ENCODE measurements at places on chromosomes 7 and 10.
A peak's percentile ranks its signal among the peaks of the same experiment; 100 is the strongest.

DNA sequence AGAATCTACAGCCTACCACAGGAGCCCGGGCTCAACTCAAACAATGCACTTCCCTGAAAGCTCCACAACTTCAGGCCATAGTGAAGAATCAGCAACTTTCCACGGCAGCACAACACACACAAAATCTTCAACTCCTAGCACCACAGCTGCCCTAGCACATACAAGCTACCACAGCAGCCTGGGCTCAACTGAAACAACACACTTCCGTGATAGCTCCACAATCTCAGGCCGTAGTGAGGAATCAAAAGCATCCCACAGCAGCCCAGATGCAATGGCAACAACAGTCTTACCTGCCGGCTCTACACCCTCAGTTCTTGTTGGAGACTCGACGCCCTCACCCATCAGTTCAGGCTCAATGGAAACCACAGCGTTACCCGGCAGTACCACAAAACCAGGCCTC, 22.3 kb downstream of the MUC12 start:
- no peak for DNase-seq

DNA sequence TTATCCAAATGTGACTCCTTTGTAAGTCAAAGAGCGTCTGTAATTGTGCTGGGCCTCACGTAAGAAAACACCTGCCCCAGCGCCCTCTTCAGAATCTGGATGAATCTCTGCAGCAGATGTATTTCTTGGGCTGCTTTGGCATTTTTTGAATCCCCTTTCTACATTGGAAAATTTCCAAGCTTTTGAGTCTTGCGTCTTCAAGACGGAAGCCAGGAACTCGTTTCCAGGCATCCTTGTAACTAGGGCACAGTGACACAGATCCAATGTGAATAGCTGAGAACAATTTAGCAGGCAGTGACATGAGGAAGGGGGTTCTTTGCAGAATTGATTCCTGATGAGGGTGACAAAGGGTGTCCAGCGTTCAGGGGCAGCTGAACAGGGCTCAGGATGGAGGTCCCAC, 862.3 kb downstream of the TYW1 start:
- no peak for DNase-seq

DNA sequence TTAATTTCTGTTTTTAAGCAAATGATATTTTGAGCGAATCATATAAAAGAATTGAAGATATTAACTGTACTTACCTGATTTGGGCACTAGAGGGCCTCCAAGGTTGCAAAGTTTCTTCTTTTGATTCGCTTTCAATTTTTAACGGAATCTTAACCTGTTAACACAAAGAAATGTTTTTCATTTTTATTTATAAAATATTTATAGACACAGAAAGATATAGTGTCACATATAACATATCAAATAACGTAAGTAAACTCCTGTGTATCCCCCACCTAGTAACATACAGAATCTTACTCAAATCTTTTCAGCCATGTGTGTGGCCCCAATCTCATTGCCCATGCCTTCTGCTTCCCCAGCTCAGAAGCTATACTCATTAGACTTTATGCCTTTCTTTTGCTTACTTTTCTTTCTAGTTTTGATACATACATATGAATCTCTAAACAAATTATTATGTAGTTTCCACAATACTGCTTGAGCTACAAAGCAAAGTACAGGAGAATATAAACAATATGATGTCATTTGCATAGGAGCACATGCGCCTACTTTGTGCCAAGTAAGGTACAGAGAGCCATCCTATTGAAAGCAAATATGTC, 49.5 kb upstream of the ZPBP start:
- DNase-seq = no peak

- DNase-seq = no peak
Measured at GRCh38 chr10:123380491-123381085, 226.4 kb downstream of the BUB3 start.

- no peak for DNase-seq
Measured at GRCh38 chr10:63976538-63976937, 455.3 kb downstream of the REEP3 start.

DNA sequence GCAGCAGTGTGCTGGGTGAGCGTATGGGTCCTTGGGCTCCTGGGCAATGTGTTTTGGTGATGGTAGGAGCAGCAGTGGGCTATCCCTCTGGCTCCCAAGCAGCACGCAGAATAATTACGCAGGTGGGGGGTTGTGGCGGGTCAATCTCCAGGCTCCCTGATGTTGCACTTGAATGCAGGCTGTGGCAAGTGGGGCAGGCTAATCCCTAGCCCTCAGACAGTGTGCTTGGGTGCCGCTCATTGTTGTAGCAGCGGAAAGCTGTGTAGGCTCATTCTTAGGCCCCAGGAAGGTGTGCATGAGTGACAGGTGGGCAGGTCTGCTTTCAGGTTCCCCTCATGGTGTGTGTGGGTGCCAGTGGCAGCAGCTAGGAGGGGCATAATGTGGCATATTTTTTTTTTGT, 44.1 kb downstream of the LOXL4 start:
- DNase-seq = no peak

- DNase-seq = no peak
Measured at GRCh38 chr7:110317541-110318265, 773.2 kb upstream of the LRRN3 start.

- DNase-seq = no peak
Measured at GRCh38 chr10:72134785-72135767, 46.7 kb upstream of the SPOCK2 start.

- DNase-seq = no peak
Measured at GRCh38 chr10:5561704-5562645, 37.2 kb downstream of the CALML3 start.

DNA sequence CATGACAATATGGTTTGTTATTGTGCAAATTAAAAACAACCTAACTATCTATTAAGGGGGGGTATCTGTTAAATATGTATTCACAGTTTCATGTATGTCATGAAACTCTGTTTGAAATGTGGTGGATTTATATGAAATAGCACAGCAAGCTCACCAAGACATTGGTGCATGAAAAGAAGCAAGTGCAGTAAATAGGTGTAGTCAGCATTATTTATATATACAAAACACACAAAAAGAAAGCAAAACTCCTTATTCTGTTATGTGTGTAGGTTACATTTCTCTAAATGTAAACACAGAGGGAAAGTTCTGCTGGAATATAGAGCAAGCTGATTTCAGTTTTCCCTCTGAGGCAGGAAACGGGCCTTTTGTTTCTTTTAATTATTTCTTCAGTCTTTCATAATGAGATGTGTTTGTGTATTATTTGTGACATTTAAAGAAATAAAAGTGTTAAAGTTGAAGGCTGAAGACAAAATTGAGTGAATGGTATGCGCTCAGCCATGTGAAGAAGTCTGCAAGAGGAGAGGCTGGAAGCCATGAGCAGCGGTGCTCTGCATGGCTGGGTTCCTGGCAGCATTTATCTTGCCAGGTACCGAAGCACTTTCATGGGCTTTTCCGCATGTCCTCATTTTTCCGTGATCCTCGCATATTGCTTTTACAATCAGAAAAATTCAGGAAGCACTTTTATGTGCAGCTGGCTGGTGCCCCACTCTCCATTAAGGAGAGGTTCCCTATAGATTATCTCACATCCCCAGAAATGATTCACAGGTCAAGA, 38.5 kb downstream of the GRID1 start:
- DNase-seq = no peak

GRCh38 chr7:28272461-28272877, 91.9 kb upstream of the JAZF1 start:
- no peak for DNase-seq

DNA sequence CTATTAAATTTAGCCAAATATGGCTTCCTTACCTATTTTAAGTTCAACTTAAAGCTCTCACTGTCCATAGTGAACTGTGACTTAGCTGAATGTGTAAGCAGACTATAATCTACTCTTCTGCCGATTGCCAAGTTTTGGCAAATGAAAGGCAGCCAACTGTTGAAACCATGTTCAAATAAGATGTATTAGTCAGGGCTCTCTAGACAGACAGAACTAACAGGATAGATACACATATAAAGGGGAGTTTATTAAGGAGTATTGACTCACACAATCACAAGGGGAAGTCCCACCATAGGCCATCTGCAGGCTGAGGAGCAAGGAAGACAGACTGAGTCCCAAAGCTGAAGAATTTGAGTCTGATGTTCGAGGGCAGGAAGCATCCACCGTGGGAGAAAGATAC, 837.7 kb upstream of the AUTS2 start:
- no peak for DNase-seq

GRCh38 chr7:39417642-39418041, 148.6 kb upstream of the YAE1 start:
- DNase-seq = no peak

DNA sequence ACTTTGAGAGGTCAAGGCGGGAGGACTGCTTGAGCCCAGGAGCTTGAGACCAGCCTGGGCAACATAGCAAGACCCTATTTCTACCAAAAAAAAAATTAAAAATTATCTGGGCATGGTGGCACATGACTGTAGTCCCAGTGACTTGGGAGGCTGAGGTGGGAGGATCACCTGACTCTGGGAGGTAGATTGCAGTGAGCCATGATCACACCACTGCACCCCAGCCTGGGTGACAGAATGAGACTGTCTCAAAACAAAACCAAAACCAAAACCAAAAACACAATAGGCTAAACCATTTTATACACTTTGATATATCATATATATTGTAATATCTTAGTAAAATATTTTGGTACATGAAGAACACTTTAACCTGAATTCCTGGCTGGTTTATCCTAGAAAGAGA, 101.6 kb downstream of the RAPGEF5 start:
- no peak for DNase-seq

DNA sequence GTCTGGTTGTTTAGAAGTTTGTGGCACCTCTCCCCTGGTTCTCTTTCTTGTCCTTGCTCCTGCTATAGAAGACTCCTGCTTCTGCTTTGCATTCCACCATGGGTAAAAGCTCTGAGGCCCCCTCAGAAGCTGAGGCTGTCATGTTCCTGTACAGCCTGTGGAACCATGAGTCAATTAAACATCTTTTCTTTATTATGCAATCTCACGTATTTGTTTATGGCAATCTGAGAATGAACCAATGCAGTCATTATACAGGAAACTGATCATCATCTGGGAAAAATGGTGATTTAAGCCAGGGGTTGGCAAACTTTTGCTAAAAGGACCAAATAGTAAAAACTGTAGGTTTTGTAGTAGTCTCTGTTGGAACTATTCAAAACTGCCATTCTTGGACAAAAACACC, 175.4 kb downstream of the CSTF2T start:
- DNase-seq = peak; percentile 8

- no peak for DNase-seq
Measured at GRCh38 chr10:101182936-101183335, 46.3 kb downstream of the LBX1 start.

DNA sequence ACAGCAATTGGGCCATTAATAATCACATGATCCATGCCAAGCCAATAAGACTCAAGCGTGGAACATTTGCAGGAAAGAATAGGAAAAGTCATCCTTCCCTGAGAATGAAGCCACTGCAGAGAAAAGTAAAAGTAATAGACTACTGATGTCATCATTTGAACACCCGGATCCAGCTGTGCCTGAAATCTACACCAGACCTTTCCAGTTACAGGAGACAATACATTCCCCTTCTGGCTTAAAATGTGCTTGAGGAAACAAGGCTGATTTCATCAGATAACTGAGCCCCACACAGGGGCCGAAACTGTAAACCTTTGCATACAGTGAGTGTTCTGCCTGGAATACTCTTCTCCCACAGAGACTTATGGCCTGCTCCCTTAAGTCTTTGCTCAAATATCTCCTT, 232.8 kb downstream of the KCNMA1 start:
- no peak for DNase-seq

- no peak for DNase-seq
Measured at GRCh38 chr7:17086403-17086802, 204.6 kb upstream of the AGR3 start.

- no peak for DNase-seq
Measured at GRCh38 chr7:132248841-132249240, 327.4 kb downstream of the PLXNA4 start.

- no peak for DNase-seq
Measured at GRCh38 chr10:68109331-68109730, at the start of gene MYPN. MYPN (plus strand) TSS chr10:68109488; CDS start chr10:68121439, 11,951 bp downstream.

DNA sequence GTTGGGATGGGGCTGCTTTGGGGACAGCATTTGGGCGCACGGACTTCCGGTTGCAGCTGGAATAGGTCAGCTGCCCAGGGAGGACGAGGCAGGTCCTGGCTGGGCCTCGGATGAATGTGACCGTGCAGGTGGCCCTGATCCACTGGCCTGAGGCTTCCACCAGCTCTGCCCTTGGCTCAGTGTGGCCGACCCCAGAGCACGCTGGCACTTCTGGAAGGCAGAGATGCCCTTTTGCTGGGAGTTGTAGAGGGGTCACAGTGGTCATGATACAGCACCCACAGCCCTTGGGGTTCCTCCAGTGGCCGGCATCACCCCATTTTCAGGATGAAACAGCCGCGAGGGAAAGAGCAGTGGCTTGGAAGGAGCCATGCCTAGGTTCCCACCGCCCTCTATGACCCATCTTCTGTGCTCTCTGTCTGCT, 19.0 kb downstream of the ADCY1 start:
- DNase-seq = no peak

DNA sequence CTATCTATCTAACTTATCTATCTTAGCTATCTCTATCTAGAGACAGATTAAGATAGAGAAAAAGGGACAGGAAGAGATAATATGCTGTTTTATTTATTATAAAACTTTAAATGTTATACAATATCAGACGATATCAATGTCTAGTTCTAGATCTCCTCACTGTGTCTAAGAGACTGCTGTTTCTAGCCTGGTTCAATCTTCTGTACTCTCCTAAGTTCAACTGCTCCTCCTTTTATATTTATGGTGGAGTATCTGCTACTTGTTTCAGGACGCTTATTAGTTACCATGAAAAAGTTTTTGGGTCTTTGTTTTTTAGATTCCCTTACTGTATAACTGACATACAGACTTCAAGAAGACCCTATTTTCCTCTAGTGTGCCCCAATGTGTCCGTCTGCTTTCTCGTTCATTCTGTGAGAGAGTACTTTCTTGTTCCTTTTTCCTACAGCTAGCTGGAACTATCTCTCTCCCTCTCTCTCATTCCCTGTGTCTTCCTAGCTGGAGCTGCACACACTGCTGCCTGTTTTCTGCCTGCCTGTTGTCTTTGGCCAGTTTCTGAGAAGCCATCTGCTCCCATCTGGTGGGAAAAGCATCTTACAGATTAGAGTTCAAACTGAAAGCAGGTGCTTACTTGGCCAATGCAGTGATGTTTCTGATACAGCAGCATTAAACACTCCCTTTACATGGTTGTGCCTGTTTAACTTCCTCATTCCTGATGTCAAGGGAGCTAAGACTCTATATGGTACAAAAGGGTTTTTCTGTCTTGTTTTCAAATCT, 49.4 kb upstream of the ARL4A start:
- DNase-seq = no peak

DNA sequence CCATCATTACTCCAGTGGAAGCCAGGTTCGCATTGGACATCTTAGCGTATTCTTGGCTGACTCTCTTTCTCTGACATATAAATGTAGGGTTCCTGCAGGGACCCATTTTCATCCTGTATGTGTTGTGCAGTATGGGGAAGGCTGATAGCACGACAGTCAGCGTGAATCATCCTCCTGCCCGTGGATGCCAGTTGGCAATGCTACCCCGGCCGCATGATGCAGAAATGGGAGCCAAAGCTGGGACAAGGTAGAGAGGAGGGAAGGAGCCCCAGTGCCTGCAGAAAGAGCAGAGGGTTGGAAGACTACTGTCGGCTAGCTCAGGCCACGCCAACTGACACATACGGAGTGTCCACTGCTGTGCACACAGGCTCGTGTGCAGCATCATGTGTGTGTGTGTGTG, 251.6 kb downstream of the SKAP2 start:
- DNase-seq = no peak

GRCh38 chr10:109403551-109403950, 519.8 kb downstream of the XPNPEP1 start:
- DNase-seq = no peak
